A172 (cell line): ENCODE measurements at places on chromosomes 6 and 20. TPM values are rescaled to one million over a fixed set of nuclear protein-coding genes. Genes with fewer than 3 reads are reported as not detected.

Gene PHACTR3
- not detected in 2 replicates for total RNA-seq

GRCh38 chr6:155419161-155419560, 36.5 kb downstream of the NOX3 start:
- DNase-seq = no peak

Gene GNRH2
- total RNA-seq = not detected in 2 replicates

DNA sequence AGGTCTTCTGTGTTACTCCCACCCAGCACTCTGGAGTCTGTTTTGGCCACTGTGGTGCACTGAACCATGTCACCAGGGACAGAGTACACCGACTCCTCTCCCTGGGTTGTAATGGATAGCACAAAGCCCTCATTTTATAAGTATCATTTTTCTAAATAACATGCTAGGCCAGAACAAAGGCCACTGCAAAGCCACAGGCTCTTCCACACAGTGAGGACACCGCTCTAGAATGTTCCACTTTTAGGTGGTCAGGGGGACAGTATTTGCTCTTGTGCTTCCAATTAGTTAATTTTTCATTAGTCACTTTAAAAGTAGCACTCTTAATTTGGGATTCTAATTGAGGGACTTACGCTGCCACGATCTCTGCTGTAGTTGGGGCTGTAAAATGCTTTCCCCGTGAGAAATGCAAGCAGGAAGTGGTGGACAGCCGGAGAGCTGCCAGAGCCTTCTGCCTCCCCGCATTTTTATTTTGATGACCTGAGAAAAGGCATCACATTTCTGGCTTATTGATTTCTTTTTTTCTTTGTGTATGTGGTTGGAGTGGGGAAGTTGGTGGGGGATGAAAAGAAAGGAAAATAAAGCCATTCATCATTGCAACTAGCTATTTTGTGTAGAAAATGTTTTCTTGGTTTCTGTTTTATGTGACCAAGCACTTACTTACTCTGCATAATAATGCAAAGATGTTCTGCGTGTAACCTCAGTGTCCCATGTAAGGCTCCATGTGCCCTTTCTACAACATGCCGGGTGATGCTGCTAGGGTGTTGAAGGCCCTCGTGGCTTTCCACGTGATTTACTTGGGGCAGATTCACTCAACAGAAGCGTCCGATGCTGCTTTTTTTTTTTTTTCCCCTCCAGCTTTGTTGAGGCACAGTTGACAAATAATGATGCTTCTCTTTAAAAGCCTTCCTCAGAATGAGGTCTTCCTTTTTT, 195.9 kb downstream of the SASH1 start:
- peak; percentile 41 for DNase-seq

DNA sequence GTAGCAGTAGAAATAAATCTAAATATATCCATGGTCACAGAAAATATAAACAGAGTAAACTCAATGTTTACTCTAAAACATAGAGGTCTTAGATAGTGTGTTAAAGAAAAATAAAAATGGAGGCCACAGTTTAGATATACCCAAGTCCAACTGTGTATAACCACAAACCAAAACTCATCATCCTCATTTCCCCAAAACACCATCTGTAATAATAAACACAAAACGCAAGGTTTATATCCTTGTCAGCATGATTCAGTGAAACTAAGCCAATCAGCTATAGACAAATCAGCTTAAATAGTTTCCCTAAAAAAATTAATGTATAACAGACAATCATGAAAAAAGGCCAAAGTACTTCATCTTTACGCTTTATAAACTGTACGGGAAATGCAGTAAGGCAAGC, 2.7 kb upstream of the HACE1 start:
- DNase-seq = no peak

- DNase-seq = no peak
These were observed 84.6 kb downstream of the PTPN1 start for GRCh38 chr20:50594591-50595432.

- DNase-seq = peak; percentile 72
These were observed 1044.7 kb downstream of the KIF16B start for GRCh38 chr20:15528391-15529111.

DNA sequence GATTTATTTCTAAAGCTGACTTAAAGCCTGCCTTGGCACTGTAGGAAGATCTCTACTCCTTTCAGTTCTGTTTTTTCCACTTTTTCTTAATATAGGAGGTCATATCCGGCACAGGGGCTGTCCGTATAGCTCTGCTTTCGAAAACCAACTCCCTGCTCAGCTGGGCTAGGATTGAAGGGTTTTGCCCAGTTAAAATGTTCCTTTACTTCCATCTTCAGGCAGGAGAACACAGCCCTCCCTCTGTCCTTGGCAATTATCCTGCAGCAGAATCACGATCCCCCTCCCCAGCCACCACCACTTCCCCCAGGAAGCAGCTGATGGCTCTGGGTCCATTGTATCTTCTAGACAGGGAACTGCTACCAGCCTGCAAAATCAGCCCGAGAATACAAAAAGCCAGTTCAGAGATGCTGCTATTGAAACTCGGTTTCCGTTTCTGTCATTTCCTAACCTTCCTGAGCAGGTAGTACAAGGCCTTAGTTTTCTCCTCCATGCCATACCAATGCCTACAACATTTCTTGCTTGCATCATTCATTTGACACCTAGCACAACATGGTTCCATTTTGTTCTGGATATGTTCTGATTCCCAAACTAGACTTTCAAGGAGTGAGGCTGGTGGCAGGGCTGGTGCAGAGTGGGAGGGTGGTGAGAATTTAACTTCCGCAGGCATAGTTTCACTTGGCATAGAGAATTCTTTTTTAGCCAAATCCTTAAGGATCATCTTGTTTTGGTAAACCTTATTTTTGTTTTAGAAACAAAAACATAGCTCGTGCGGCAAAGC, 53.9 kb downstream of the FAM50B start:
- DNase-seq = no peak

DNA sequence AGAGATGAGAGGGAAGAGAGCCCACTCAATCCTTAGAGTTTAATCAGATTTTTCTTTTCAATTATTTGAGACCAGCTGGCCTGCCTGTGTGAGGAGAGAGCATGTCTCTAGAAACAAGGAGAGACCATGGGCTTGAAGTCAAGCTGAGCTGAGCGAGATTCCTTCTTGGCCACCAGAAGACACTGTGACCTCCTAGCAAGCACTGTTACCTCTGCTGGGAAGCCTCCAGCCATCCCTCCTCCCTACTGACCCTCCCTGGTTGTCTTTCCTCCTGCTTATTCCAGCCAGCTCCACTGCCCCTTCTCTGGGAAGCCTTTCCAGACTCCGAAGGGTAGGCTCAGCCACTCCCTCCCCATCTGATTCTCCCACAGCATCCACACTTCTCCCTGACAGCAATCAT, 110.0 kb downstream of the SCML4 start:
- DNase-seq = no peak

- no peak for DNase-seq
These were observed 133.1 kb downstream of the TRDN start for GRCh38 chr6:123503619-123504018.

- DNase-seq = no peak
These were observed 256.5 kb downstream of the FARS2 start for GRCh38 chr6:5517796-5518195.

- peak; percentile 96 for DNase-seq
These were observed 22.7 kb upstream of the ZNF184 start for GRCh38 chr6:27495386-27496135.

DNA sequence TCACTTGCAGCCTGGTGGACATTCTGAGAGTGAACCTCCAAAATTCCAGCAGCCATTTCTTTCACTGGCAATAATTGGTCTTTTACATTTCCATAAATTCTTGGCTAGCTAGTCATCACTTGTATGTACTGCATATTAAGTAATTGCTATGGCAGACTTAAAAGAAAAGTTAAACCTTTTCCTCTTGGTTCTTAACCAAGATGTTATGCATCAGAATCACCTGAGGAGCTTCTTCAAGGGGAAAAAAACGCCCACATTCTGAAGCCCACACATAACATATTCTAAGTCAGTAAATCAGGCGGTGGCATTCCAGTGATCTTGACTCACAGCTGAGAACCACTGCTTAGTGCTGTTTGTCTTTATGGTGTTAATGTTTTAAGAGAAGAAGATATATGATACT, 37.0 kb downstream of the CDC40 start:
- DNase-seq = peak; percentile 34

Gene SGK2
- not detected in 2 replicates for total RNA-seq

GRCh38 chr20:56839786-56840185, 210.7 kb downstream of the TFAP2C start:
- no peak for DNase-seq

DNA sequence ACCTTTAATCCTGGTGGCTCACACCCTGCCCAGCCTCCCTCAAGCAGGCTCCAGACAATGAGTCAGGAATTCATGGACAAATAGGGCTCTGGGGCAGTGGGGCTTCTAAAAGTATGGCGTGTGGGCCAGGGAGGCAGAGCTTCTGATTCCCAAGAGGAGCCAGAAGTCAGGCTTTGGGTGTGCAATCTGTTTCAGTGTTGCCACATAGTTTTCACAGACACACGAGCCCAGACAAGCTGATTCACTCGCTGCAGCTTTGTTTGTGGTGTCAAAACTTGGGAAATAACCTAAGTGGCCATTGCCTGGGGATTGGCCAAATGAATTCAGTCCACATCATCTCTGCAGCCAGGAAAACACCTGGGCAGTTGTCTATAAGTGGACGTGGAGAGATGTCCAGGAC, 9.2 kb downstream of the PEDS1 start:
- DNase-seq = peak; percentile 78
